H1 (cell line): ENCODE measurements at places on chromosomes 2 and 18. TPM values are rescaled to one million over a fixed set of nuclear protein-coding genes. Genes with fewer than 3 reads are reported as not detected.

RSAD2 gene
- not detected in 2 replicates for total RNA-seq

GRCh38 chr2:60368456-60368855 lies 185.0 kb downstream of the BCL11A start:
- H3K27ac ChIP-seq = no peak overlapping the region
- no peaks in the 10 kb centered on the region for H3K36me3 ChIP-seq
- DNase-seq = no peak
- H3K4me3 ChIP-seq = no peak overlapping the region
- H3K27me3 ChIP-seq = no peaks in the 10 kb centered on the region

- H3K27ac ChIP-seq = no peak overlapping the region
- no peaks in the 10 kb centered on the region for H3K36me3 ChIP-seq
- no peaks in the 10 kb centered on the region for H3K4me1 ChIP-seq
- no peak for DNase-seq
- H3K4me3 ChIP-seq = no peak overlapping the region
These were observed 3.4 kb upstream of the NARS1 start for GRCh38 chr18:57624988-57625387.

DNA sequence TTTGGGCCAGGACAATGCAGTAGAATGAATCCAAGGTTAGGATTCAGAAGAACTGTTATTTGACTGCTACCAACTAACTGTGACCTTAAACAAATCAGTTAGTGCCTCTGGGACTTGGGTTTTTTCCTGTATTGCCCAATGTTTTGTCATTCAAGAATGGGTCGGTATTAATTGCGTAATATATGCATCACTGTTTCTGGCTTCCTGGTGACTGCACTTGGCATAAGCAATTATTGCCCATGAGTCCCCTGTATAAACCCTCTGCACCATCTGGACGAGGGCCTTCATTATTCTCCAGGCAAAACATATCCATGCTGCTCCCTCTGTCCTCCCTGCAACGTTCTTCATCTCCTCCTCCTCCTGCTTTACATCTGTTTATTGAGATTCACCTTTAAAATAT lies 255.8 kb upstream of the LRRTM1 start:
- H3K4me3 ChIP-seq = no peak overlapping the region
- no peaks in the 10 kb centered on the region for H3K27me3 ChIP-seq
- no peaks in the 10 kb centered on the region for H3K4me1 ChIP-seq
- H3K27ac ChIP-seq = no peak overlapping the region
- DNase-seq = no peak

- no peaks in the 10 kb centered on the region for H3K36me3 ChIP-seq
- H3K27ac ChIP-seq = no peak overlapping the region
- DNase-seq = no peak
- no peak overlapping the region for H3K4me3 ChIP-seq
- H3K27me3 ChIP-seq = no peaks in the 10 kb centered on the region; the same call in 1 of the 2 replicates
These were observed 781.3 kb upstream of the ID2 start for GRCh38 chr2:7900593-7900992.
